ENCODE measurements at places on chromosomes 12 and 14.

- no peak for DNase-seq
Observed at GRCh38 chr12:57092876-57093414, 4.0 kb downstream of the NAB2 start.

DNA sequence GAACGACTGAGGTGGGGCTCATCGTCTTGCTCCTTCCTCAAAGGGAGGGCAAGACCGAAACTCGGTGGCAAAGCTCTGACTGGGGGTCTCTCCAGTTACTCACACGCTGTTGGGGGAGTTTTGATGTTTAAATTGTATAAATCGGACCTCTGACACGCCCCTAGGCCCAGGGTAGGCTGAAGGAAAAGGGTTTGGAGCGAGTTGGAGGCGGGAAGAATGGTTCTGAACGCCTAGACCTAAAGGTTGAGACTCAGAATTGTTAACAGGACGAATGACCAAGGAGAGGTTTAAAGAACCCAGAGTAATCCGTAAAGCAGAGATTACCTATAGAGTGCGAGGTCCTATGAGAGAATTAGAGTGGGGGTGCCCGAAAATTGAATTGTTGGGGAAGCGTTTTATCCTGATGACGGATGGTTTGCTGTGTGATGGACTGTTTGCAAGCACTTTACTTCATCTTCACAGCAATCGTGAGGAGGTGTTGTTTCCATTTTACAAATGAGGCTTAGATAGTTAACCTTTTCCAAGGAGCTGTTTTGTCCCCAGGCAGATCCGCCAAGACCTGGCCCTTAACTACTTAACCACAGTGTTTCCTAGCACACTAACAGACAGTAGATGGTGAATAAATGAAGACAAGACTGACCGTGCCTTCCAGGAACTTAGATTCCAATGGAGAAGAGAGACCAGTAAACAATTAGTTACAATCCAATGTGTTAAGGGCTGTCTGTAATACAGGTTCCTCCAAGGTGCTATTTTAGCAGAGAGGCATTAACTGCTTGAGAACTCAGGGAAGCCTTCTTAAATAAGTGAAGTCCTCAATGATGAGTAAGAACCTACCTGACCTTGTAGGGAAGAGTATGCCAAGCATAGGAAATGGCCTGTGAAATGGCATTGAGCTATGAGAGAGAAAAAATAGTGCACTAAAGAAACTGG is 929 bp upstream of the UBE2N start:
- no peak for DNase-seq

GRCh38 chr12:123860377-123860776 is 98.3 kb downstream of the DNAH10 start:
- no peak for DNase-seq

DNA sequence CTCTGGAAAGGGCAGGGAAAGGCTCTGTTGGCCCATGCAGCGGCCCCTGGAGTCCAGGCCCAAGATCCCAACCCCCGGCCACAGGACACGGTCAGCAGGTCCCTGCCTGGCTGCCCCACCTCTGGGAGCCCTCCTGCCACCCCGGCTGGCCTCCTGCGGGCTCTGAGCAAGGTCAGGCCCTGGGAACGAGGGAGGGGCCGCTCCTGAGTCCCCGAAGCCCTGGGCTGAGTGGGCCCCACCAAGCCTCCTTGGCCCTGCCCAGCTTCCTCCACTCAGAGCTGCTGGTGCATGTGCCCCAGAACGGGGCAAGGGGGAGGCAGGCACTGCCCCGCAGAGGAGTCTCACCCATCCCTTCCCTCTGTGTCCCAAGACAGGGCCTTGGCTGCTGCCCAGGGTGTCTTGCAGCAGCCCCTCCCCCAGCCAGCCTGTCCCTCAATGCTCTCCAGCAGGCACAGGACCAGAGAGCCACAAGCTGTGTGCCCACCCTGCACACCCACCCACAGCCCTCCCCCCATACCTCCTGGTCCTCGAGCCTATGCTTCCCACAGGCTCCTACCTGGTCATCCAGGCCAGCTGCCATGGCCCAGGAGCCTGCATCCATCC is 7.4 kb upstream of the C14orf180 start:
- no peak for DNase-seq

GRCh38 chr14:22822571-22823098 is 7.1 kb upstream of the MRPL52 start:
- peak; percentile 59 for DNase-seq

DNA sequence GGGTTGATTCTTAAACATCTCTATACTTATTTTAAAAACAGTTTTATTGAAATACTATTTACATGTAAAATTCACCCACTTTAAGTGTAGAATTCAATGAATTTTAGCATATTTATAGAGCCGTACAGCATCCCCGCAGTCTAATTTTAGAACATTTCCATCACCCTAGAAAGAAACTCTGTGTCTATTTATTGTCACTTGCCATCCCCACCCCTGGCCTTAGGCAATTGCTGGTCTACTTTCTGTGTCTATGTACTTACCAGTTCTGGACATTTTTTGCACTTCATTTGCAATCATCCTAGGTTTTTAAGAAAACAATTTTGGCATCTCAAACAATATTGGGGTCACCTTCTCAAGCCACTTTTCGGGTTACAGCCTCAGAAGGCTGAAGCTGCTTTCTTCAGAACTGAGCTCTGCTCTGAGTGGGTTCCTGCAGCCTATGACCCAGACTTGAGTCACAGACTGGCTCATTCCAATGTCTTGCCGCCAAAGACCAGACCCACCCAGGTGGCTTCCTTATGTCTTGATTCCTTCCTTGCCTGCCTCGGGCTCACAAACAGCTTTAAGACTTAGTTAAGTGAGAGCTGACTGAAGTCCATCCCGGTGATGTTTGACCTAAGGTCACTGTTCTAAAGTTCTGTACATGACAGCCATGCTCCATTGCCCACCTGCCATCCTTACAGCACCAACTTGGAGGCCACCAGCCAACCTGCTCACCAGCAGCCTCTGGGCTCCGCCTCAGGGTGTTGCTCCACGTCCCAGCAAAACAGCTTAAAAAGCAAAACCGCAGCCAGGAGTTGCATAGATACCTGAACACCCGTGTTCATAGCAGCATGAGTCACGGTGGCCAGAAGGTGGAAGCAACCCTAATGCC is 131.5 kb downstream of the CHST11 start:
- no peak for DNase-seq

DNA sequence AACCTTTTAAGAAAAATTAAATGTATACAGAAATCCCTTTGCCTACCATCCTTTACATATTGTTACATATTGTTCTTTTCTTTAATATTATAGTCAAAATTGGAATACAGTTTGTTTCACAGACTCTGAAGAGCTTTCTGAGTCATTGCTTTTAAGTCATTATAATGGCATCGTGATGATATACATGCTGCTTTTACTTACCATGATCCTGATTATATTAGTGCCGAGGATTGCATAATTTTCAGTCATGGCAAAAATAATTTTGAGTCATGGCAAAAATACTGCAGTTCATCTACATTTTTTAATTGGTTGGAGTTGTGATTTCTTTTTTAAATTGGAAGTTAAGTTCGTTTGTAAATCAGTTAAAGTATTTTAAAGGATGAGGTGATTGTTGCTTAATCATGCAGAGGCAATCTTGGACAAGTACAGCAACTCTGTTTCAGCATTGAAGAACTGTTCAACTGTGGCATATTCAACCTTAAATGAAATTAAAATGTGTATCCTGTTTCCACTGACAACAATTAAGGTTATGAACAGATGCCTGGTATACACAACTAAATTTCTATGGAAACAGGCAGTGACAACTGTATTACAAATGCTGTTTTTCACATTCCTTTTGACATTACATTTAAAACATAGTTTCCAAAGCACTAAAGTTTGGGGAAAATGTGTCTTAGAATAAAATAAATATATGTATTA is 142.3 kb downstream of the PCNX1 start:
- DNase-seq: no peak

DNA sequence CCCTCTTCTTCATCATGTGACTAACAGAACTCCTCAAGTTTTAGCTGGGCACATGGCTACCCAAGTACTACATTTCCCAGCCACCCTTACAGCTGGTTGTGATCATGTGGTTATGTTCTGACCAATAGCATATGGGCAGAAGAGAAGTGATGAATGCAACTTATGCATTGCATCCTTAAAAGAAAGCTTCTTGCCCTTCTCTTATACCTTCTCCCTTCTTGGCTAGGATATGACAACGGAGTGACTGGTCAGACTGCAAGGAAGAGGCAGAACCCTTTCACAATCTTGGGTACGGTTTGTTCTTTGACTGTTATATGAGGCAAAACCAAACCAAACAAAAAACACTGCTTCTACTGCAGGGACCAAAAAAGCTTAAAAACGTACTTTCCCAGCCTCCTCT is 66.5 kb upstream of the MAX start:
- no peak for DNase-seq

GRCh38 chr14:71560751-71561150 is 371.5 kb upstream of the RGS6 start:
- DNase-seq: no peak

DNA sequence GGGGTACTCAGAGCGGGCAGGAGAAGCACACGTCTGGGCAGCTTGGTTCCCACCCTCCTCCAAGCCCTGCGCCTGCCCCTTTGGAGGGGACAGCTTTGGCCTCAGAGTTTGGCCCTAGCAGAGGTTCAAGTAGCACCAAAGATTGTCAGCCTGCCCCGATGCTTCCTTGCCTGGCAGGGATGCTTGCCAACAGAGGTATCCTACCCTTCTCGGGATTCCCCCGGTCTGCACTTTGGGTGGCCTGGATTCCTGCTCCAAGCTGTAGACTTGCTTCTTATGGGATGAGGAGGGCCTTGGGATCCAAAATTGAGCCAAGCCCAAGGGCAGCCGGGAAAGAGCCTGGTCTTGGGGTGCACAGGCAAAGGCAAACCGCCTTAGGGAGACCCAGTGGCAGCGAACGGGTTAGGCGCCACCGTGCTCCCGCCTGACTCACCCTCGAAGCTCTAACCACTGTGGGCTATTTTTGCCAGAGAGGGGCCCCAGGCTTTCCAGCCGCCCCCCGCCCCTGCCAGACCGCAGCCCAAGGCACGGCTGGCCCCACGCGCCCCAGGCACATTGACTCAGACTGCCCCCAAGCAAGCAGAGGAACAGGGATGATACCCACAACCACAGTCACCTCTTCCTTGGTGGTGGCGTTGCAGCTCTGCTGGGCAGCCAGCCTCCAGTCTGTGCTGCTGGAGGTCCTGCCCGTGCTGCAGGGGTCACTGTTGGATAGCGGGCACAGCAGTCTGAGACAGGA is 847 bp upstream of the WNT10B start:
- DNase-seq: no peak

- DNase-seq: no peak
Observed at GRCh38 chr14:64821651-64822050, 58.1 kb downstream of the SPTB start.

DNA sequence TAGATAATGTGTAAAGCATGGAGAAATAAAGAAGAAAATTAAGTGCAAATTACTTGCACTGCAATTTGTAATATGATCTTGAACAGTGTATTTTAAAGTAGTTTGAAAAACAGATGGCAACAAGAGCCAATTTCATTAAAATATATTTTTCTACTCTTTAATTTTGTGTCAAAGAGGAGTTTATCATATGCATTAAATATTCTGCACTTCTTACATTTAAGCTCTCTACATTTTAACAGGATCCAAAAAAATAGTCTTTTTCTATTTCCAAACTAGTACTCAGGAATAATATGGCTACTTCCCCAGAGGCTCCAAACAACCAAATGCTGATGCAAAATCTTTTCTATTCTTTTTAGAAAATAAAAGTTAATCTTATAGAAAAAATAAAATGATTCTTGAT is 1221.5 kb downstream of the FSCB start:
- DNase-seq: no peak

DNA sequence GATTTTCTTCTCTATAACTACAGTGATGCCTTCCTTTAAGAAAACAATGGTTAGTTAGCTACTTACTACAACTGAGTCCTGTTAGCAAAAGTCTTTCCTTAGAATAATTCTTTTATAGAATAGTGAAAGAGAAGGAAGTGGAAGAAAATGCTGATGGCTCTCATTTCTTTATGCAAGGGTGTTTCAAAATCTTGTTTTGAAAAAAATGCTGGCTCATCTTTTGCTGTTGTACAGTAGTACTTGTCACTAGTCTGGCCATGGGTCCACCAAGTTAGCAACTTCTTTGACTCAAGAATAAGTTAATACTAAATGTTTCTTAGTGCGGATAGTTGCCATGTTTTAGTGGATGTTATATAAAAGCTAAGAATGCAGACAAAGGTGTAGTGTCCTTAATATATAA is 225.4 kb downstream of the PTPRO start:
- DNase-seq: no peak

DNA sequence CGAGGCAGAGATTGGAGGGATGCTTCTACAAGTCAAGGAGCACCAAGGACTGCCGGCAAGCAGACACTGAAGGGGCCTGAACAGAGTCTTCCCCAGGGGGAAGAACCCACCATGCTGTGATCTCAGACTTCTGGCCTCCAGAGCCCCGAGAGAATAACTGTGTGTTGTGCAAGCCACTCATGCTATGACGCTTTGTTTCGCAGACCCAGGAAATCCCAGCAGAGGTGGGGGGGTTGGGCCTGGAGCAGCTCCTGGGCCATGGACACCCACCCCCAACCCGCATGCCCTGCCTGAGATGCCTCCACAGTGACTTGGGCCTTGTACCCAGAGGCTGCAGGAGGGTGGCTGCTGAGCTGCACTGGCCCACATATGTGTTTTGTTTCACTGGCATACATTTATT is 31.2 kb downstream of the ARL6IP4 start:
- DNase-seq: no peak

DNA sequence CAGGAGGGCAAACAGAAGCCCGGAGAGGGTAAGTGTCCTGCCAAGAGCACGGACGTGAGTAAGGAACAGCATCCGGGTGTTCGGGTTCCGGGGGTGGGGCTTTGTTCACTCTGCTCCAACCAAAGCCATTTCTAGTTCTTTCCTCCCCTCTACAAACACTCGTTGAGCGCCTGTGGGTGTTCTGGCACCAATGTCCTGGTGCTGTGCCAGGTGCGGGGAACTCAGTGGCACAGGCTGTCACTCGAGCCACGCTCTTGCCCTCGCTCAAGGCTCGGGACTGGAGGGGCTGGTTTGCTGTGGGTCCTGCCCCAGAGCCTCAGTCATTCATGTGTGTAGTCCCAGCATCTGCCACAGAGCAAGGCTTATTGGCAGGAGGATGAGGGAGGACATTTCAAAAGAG is 157.5 kb downstream of the CALM1 start:
- DNase-seq: no peak

DNA sequence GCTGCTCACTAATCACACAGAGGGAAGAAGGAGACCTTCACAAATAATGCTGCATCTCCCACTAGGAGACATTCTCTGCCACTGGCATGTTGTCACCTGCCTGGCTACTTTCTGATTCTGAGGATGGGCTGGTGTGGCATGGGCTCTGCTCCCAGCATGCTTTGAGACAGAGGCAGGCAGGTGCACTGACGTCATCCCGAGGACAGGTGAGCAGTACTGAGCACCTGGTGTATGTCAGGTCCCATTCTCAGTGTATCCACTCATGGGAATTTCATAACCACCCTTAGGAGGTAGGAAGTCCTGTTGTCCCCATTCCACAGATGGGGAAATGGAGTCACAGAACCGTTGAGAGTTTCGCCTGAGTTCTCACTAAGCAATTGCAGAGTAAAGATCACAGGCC is 597.9 kb downstream of the VRK1 start:
- DNase-seq: no peak

GRCh38 chr14:99752486-99753121 is 40.6 kb upstream of the EML1 start:
- no peak for DNase-seq

- DNase-seq: no peak
Observed at GRCh38 chr12:14086838-14087237, 105.4 kb upstream of the GRIN2B start.

GRCh38 chr12:41293011-41293410 is 104.9 kb downstream of the PDZRN4 start:
- DNase-seq: no peak
